ENCODE measurements at places on chromosomes 5 and 9.

DNA sequence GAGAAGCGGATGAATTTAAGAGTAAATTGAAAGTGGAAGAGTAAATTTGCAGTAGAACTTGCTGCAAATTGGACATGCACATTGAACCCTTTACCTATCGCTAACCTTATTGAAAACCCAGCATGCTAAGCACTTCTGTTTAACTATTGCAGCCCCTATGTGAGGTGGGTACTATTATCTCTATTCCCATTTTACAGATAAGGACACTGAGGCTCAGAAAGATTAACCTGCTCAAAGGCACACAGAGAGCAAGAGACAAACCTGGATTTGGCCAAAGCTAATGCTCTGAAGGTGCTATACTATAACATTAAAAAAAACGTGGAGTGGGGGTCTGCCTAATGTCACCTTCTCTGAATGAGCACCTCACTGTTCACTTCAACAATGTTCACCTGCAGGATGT lies 21.0 kb downstream of the SH3RF2 start:
- DNase-seq, result no peak

DNA sequence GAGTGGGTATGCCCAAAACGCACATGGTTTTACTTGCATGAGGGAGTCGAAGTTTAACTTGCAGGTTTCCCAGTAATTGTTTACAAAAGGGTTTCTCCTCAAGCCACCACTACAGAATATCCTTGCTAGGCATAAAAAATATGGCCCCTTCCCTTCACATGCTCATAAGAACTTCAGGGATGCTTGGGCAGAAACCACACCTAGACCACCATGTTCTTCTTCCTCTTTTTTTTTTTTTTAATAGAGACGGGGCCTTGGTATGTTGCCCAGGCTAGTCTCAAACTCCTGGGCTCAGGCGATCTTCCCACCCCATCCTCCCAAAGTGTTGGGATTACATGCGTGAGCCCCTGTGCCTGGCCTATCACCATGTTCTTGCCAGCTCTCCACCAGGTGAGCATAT lies 18.6 kb upstream of the PLIN2 start:
- no peak for DNase-seq

DNA sequence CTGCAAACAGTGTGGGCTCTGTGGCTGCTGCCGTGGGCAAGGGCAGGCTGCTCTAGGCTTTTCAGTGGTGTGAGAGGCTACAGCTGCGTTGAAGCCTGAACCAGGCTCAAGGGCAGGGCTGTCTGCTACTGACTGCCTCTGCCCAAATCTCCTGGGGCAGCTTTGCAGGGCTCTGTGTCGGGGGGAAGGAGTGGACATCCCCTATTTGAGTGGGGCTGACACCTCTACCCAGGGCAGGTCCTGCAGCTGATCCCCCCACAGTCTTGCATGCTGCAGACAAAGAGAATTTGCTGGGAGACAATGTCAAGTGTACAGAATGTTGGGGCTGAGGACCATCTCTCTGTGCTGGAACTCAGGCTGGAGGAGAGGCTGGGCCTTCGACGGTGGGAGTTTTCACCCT lies 240.2 kb downstream of the PBX3 start:
- DNase-seq, result no peak

DNA sequence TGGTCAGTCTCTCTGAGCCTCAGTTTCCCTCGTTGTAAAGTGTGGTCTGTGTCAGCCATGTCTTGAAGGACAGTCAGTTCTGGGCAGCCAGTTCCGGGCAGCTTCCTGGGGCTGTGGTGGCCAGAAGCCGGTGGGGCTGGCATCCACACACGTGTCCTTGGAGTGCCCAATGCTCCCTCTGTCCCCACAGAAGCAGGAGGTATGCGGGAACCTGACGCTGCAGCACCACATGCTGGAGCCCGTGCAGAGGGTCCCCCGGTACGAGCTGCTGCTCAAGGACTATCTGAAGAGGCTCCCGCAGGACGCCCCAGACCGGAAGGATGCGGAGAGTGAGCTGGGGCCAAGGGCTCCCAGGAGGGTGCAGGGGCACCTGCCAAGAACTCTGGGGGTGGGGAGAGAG lies 48.4 kb upstream of the SUSD3 start:
- DNase-seq, result no peak

DNA sequence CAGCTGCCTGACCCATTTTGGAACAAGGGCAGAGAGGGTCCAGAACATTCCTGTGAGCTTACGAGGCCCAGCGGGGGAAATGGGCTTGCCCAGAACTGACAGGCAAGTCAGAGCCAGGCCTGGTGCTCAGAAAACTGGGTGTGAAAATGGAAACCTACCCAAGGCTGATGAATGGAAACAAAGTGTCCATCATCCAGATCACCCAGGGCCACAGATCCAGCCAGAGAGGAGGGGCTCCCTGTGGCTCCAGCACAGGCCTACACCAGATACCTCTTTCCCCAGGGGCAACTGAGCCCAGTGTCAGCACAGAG lies 3.1 kb downstream of the CLTB start:
- no peak for DNase-seq

DNA sequence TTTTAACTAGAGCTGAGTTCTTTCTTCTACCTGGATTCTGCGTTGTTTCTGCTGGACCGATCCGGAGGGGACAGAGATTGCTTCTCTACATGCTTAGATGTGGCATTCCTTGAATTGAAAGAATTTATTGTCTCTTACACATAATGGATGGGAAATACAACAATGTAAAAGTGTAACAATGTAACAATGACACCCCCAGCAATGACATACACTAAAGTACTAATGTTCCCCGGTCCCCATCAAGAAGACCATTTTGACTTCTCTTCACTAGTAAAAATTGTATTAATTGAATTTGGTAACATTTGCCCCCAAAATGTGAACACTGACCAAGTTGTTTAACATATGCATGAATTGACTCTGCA lies 760.2 kb downstream of the TAF11L14 start:
- DNase-seq, result no peak

DNA sequence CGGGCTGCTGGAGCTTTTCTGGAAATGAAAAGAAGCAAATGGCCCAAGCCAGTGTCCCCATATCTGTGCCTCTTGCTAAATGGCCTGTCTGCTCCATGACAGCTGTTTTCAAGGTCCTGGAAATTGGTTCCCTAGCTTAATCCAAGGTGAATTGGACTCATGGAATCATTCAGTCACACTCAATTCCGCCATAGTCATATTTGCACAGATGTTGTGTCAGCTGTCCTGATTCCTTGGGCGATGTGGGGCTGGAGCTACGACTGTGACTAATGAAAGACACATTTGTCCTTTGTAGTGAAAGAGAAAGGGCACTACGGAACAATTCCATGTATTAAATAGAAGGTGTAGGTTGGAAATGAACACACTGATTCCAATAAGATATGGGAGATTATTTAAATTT lies 102.9 kb upstream of the MEGF10 start:
- no peak for DNase-seq

- DNase-seq, result no peak
These were observed 25.5 kb upstream of the SLC6A3 start for GRCh38 chr5:1470762-1471211.
